ENCODE measurements at places on chromosomes 2 and 18.

- no peak for DNase-seq
Observed at GRCh38 chr2:229282758-229283546, 11.9 kb upstream of the PID1 start.

GRCh38 chr18:41862921-41863320 is 92.1 kb upstream of the PIK3C3 start:
- DNase-seq: no peak

DNA sequence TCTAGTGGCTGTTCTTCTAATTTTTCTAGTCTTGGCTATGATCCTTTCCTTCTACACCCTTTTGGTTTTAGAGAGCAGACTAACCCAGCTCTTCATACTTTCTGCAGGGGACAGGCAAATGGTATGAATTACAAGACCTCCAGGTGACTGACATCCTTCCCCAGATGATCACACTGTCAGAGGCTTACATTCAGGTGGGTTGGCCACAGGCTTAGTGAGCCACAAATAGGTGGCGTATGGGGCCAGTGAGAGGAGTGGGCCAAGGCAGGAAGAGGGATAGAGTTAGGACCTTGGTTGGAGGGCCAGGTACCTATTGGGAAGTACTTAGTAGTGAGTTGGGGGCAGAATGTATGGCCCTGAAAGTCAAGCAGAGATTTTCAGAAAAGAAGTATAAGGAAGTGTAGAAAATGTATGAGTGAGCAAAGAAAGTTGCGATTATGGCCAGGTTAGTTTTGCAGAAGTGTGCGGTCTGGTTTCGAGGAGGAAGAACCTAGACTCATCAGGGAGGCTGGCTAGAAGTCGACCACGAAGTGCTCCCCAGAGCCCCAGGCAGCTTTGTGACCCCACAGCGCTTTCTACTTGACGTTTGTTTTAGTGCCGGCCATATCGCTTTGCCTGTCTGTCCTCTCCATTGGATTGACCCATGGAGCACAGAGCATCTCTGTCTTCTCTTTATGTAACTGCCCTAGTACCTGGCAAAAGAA is 20.0 kb downstream of the SFTPB start:
- no peak for DNase-seq

DNA sequence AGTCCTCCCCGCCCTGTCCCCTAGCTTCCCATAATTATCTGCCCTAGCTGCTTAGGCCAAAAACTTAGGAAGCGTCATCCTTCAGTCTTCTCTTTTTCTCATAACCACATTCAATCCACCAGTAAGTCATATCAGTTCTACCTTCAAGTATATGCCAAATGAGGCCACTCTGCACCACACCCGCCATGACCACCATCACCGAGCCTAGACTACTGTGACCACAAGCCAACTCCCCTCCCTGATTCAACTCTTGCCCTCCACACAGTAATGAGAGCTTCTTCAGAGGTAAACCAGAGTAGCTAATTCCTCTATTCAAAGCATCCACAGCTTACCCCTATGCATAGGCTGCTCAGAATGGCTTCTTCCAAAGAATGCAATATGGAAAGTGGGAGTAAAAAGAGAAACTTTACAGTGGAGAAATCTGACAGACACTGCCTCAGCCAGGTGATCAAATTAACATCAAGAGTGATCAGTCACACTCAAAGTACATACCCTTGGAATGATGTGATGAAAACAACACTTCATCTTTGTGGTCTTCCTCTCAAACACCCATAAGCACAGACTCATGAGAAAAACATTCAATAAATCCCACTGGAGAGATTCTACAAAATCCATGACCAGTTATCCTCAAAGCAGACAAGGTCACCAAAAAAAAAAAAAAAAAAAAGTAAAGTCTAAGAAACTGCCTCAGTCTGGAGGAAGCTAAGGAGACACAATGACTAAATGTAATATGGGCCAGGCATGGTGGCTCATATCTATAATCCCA is 17.7 kb downstream of the MBOAT2 start:
- no peak for DNase-seq

GRCh38 chr2:146229508-146230155 is 1615.2 kb upstream of the ACVR2A start:
- no peak for DNase-seq

GRCh38 chr2:219643788-219644398 is 16.5 kb downstream of the SLC4A3 start:
- DNase-seq: no peak

GRCh38 chr18:48850822-48851598 is 99.8 kb downstream of the SMAD7 start:
- DNase-seq: no peak

- DNase-seq: no peak
Observed at GRCh38 chr2:135997380-135997779, 12.0 kb upstream of the DARS1 start.

- DNase-seq: no peak
Observed at GRCh38 chr2:181810823-181811695, 80.5 kb upstream of the ITPRID2 start.

- no peak for DNase-seq
Observed at GRCh38 chr2:31413862-31414550, 536 bp downstream of the XDH start.

DNA sequence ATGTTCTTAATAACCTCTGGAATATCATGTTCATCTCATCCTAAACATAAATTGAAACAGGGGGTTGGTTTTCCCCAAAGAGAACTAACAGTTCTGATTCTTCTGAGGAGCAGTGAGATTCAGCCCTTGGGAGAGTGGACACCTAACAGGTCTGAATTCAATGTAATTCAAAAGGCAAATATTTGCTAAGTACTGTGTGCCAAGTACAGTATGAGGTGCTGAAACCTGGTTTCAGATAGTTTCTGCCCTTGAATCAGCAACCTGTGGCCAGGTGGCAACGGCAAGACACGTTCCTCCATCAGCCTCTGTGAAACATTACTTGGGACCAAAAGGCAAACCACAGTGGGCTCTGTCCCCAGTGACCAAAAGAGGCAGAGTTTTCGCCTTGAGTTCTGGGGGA is 1.3 kb downstream of the LRRC30 start:
- no peak for DNase-seq

GRCh38 chr18:59228351-59228750 is 8.4 kb downstream of the GRP start:
- no peak for DNase-seq

DNA sequence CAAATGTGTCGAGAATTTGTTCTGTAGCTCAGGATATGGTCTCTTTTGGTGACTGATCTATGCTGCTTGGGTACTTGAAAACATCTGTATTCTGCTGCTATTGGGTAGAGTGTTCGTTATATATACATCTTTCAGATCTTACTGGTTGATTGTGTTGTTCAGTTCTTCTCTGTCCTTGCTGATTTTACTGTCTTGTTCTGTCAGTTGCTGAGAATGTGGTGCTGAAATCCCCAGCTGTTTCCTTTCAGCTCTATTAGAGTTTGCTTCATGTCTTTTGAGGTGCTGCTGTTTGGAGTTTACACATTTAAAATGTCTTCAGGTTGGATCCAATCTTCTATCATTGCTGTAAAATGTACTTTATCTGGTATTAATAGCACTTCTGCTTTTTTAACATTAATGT is 12.9 kb downstream of the BCL2L11 start:
- DNase-seq: no peak

DNA sequence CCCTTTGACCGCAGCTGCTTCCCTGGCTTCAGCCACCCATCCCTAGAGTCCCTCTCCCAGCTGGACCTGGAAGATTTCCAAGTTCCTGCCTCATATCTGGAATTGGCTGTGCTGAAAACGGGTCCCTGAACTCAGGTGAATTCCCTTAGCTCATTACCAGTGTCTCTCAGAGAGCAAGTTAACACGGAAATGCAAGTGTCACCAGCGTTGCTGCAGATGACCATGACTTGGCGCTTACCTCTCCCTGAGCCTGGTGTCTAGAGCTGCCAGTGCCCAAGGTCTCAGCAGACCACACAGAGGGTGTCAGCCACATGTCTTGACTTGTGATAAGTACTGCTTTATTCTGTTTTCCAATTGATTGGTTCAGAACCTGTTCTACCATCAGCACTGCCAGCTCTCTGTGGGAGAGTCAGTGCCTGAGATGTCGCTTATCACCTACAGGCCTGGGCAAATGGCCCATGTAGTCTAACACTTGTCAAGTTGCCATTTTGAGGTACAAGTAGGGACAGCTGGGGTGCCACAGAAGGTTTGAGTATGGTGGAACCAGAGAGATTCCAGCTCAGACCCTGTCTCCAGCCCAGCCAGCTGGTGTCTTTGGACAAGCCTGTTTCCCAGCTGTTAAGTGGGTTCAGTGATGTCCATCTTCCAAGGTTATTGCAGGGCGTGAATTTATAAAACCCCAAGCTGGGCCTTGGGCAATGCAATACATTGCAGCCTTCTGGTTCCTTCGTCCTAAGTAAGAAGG is 48.7 kb downstream of the LYPD1 start:
- no peak for DNase-seq

GRCh38 chr2:173217116-173217840 is 137.4 kb upstream of the CDCA7 start:
- DNase-seq: no peak

GRCh38 chr18:4405965-4406364 is 49.1 kb downstream of the DLGAP1 start:
- DNase-seq: no peak

- no peak for DNase-seq
Observed at GRCh38 chr2:42545841-42546390, 22.5 kb upstream of the MTA3 start.

DNA sequence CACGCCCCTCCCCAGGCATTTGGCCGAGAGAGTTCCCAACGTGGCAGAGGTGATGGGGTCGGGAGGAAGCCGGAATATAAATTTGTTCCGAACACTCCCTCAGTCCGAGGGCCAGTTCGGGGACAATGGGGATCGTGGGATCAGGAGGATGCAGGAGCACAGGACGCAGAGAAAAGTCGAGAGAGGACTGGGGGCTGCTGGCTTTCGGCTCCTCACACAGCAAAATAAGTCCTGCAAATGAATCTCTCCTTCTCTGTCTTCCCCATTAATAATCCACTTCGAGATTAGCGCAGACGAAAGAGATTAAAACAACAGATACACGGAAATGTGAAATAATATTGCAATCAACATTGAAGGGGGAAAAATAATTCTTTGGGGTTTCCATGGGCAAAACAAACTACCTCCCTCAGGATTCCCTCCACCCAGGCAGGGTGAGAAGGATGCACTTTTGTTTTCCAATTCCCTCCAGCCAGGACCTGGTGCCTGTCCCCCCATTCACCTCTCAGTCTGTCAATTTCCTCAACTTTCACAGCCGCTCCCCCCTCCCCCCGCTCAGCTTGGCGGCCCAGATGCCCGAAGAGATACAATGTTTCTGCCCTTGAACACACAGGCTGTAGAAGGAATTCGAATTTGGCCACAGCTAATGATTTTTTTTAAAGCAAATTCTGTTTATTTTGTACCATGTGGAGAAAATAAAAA is 3.1 kb upstream of the ZEB2 start:
- no peak for DNase-seq

DNA sequence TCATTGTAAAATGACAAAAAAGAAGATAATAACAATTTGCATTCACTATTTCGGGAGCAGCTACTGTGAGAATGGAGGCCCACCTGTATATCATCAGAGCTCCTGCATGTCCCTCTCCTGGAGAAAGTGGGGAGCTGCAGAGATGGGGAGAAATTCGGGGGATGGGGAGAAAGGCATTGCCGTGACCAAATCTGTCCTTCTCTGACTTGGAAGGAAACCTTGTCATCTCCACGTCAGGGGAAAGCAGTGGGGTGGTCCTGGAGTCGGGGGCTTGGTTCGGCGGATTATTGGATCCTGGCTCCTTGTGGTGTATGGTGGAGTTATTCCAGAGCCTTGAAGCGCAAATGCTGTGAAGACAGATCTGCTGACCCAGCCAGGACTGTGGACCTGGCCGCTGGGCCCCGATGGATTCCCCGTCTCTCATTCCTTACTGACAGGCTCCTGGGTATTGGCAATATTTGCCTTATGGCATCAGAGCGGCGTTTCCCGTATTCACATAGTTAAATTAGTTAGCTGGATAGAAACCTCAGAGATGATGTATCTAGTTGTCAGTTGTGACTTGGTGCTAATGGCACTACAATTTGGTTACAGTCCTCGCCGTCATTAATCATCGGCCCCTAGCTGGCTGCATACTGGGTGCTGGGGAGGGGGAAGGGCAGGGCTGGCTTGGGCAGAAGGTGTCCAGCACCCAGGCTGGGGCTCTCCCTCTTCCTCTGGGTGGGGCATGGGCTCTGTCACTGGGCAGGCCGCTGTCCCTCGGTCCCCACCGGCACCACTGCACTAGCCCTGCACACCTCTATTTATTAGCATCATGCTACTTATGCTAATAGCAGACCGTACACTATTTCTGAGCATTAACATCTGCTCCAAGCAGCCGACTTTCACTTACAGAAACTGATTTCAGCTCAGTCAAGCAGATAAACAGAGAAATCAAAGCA is 31.7 kb downstream of the CELF4 start:
- DNase-seq: no peak

DNA sequence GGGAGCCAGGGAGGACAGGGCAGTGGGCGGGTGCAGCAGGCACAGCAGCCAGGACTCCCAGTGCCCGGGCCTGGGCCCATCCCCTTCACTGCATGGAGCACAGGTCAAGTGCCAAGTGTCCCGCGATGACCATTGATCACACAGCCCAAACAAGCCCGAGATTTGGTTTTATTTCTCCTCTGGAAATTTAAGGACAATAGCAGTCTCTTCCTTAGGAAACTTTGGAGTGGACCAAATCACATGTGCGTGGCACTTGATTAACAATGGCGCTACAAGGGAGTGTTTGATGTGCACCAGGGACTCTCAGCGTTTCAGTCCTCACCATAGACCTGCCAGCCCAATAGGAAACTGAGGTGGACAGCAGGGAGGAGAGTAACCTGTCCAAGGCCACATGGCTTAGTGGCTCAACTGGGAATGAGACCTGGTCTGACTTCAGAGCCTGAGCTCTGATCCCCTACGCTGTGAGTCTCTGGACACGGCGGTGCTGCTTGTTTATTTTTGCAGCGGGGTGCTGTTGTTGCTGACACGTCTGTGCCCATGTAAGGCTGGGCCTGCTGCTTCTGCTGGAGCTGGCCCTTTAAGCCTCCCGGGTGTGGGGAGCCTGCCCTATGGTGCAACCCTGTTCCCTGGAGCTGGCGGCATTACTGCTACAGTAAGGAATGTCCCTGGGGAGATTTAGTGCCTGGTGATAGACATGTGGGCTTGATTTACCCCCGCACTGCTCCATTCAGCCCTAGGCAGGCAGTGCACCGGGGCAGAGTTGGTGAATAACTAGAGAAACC is 194.2 kb downstream of the INHBB start:
- DNase-seq: no peak

DNA sequence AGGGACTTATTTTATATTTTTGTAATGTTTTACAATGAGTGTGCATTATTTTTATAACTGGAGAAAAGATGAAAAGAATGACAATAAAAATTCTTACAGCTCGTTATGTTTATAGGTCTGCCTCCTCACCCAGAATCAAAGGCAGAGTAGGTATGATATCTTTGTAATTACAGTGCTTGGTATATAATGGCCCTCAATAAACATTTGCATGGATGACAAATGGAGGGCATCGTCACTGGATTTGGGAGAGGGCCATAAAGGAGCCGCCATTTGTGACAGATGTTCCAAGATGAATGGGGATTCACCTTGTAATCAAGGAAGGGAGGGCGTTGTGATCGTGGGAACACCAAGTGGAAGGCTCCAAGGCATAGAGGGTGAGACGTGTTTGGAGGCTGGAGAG is 22.6 kb upstream of the GIGYF2 start:
- no peak for DNase-seq

Data from T-helper 1 cell (primary cell).